ENCODE measurements at places on chromosomes 7 and 10. TPM values are rescaled to one million over a fixed set of nuclear protein-coding genes. Genes with fewer than 3 reads are reported as not detected.

Gene CUL1
- 69.1 TPM for total RNA-seq

Gene TAX1BP1
- 128 TPM for total RNA-seq

Gene SH2D4B
- not detected for total RNA-seq

Gene ZNF804B
- 6.3 TPM for total RNA-seq

Gene ZNF365
- total RNA-seq, result 2.9 TPM

Gene TAS2R39
- total RNA-seq, result not detected

Gene PILRA
- 1.8 TPM for total RNA-seq

Gene SDK1
- total RNA-seq, result 17.0 TPM

Data from camera-type eye (tissue), 1 donor.